ENCODE measurements at places on chromosomes 7 and 10. TPM values are rescaled to one million over a fixed set of nuclear protein-coding genes. Genes with fewer than 3 reads are reported as not detected.
A peak's percentile ranks its signal among the peaks of the same experiment; 100 is the strongest.

The TEX47 gene
- total RNA-seq, result not detected

The SEMA4G gene
- 3.4 TPM for total RNA-seq

The SFTPA1 gene
- total RNA-seq, result not detected

The KEL gene
- not detected for total RNA-seq

The KLF14 gene
- 0.35 TPM for total RNA-seq

GRCh38 chr7:3232228-3232627 is 68.8 kb upstream of the SDK1 start:
- H3K4me3 ChIP-seq, result no peak overlapping the region
- no peaks in the 10 kb centered on the region for H3K27me3 ChIP-seq
- H3K27ac ChIP-seq, result no peak overlapping the region
- peak; percentile 36 for DNase-seq
- H3K36me3 ChIP-seq, result no peaks in the 10 kb centered on the region
- no peaks in the 10 kb centered on the region for H3K4me1 ChIP-seq

DNA sequence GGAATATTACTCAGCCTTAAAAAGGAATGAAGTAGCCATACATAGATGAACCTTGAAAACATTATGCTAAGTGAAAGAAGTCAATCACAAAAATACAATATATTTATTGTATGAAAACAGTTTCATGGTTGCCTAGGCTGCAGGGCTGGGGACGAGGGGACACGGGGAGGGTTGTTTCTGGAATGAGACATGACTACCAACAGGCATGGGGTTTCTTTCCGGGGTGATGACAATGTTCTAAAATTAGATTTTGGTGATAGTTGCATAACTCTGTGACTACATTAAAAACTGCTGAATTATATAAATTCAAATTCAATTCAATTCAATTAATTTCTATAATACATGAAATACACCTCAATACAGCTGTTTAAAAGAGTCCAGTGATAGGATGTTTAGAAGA is 88.0 kb downstream of the ARHGAP22 start:
- H3K36me3 ChIP-seq, result no peaks in the 10 kb centered on the region
- no peaks in the 10 kb centered on the region for H3K27me3 ChIP-seq
- no peaks in the 10 kb centered on the region for H3K4me1 ChIP-seq
- no peak for DNase-seq
- no peak overlapping the region for H3K4me3 ChIP-seq
- no peak overlapping the region for H3K27ac ChIP-seq

- no peak overlapping the region for H3K4me3 ChIP-seq
- H3K4me1 ChIP-seq, result peaks cover 21% of the 10 kb centered on the region
- no peak for DNase-seq
- H3K27me3 ChIP-seq, result peaks cover 70% of the 10 kb centered on the region
- H3K36me3 ChIP-seq, result no peaks in the 10 kb centered on the region
Observed at GRCh38 chr7:25859412-25860274, 292.4 kb upstream of the NFE2L3 start.

Measured in right atrium auricular region (tissue), 2 donors.